ENCODE measurements at places on chromosomes 13 and 19.

- no peak for DNase-seq
These were observed 14.2 kb downstream of the HRC start for GRCh38 chr19:49140951-49141350.

GRCh38 chr19:21022996-21023395 lies 2.5 kb downstream of the ZNF430 start:
- no peak for DNase-seq

DNA sequence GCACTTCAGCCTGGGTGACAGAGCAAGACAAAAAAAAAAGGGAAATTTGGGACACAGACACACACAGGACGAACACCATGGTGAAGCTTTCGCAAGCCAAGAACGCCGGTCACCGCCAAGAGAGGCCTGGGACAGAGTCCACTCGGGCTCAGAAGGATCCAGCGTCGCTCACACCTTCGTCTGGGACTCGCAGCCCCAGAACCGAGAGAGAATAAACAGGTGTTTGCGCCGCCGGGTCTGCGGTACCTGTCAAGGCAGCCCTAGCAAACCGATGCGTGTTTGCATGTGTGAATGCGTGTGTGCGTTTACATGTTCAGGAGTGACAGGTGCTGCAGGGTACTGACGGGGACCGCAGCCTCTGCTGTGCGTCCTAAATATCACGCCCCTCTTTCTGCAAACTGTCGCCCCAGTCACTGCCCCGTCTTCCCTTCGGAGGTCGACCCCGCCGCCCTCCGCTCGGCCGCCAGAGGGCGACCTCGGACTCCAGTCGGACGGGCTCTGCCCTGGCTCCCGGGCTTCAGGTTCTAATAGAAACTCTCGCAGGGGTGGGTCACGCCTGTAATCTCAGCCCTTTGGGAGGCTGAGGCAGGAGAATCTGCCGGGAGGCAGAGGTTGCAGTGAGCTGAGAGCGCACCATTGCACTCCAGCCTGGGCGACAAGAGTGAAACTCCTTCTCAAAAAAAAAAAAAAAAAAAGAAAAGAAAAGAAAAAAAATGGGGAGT lies 11.8 kb upstream of the CSNK1G2 start:
- peak; percentile 74 for DNase-seq

GRCh38 chr13:110520431-110521295 lies 40.9 kb downstream of the RAB20 start:
- no peak for DNase-seq

GRCh38 chr19:6772028-6772865 lies at the start of gene VAV1:
Gene VAV1 (plus strand): TSS chr19:6772708. CDS start chr19:6772808, 100 bp downstream.
- peak; percentile 67 for DNase-seq

DNA sequence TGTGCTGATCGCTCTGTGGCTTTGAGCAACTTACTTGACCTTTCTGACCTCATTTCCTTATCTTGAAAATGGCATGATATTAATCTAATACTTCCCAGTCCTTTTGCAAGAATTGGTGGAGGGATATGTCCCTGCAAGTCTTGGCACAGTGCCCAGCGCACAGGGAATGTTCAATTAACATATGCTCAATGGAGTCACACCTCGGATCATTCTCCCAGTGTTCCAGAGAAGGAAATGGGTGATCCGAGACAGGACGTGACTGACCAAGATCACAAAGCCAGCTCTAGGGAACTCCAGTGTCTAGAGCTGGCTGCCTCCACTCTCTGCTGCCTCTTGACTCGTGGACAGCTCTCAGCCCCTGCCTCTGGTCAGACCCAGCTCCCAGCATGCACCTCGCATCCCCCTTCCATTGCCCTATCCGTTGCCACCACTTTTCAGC lies 3.6 kb downstream of the CDC42EP5 start:
- no peak for DNase-seq

DNA sequence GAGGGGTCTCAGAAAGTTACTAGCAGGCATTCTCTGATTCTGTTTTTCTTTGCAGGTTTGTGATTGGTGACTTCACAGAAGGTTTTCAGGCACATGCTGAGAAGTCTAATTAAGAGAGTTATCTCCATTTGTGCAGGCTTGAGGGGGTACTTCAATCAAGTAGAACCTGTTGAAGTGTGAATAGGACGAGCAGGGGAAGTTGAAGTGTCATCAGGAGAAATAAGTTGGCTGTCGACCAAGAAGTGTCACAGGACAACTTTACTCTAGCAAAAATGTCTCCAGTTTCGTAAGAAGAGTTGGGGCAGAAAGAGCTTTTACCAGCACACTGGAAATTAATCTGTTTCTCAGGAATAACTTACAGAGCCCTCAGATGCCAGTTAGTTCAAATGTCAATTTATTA lies 576.5 kb upstream of the SLITRK5 start:
- DNase-seq: no peak

DNA sequence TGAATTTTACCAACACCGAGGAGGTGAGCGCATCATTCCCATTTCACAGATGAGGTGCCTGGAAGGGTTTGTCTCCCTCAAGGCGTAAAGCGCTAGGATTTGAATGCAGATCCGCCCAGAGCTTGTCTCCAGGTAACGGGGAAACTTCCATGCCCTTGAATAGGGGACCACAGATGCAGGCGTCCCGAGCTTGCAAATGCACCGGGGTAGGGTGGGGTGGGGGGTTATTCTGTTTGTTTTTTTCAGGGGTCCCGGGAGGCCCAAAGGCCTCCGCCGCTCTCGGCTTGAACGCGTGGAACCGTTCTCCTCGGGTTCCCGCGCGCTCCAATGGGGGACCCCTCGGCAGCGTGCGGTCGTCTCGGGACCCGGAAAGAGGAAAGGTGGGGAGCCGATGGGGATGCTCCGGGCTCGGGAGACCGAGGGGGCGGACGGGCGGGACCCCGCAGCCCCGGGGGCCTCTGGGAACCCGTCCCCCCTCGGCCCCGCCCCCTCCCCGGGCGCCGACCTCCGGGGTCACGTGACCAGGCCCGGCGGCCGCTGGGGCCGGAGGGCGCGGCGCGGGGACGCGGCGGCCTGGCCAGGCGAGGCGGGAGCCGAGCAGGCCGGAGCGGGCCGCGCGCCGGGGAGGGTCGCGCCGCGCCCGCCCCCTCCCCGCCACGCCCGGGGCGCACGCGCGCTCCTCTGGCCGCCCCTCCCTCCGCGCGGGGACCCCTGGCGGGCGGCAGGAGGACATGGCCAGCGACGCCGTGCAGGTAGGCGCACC lies at the start of gene PKN1:
PKN1 (plus strand) TSS at position 516 of the 763 bp plus-strand sequence; CDS start at position 732, 216 bp downstream.
- peak; percentile 39 for DNase-seq

DNA sequence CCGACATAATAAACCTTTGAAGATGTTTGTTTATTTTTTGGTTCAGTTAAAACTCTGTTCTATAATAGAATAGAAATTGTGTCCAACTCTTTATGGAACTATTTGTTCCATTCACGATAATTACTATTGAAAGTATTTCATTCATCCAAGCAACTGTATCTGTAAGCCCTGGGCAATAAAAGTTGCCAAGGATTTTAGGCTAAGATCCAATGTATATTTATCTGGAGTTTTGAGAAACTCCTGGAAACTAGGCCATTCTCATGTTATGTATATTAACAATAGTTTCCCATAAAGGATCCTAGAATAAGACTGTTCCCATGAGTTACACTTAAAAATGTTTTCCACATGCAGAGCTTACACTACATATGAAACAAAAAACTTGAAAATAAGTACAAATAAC lies 261.6 kb downstream of the SLITRK6 start:
- no peak for DNase-seq

DNA sequence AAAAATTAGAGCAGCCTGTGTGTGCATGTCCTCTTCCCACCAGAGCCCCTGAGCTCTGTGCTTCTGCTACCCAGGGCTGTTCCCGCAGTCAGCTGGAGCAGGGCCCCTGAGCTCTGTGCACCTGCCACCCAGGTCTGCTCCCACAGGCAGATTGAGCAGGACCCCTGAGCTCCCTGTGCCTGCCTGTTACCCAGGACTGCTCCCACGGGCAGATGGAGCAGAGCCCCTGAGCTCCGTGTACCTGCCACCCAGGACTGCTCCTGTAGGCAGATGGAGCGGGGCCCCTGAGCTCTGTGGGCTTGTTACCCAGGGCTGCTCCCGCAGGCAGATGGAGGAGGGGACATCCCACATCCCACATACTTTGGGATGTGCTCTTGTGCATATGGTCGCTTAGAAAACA lies 186.8 kb upstream of the SOX1 start:
- DNase-seq: no peak

DNA sequence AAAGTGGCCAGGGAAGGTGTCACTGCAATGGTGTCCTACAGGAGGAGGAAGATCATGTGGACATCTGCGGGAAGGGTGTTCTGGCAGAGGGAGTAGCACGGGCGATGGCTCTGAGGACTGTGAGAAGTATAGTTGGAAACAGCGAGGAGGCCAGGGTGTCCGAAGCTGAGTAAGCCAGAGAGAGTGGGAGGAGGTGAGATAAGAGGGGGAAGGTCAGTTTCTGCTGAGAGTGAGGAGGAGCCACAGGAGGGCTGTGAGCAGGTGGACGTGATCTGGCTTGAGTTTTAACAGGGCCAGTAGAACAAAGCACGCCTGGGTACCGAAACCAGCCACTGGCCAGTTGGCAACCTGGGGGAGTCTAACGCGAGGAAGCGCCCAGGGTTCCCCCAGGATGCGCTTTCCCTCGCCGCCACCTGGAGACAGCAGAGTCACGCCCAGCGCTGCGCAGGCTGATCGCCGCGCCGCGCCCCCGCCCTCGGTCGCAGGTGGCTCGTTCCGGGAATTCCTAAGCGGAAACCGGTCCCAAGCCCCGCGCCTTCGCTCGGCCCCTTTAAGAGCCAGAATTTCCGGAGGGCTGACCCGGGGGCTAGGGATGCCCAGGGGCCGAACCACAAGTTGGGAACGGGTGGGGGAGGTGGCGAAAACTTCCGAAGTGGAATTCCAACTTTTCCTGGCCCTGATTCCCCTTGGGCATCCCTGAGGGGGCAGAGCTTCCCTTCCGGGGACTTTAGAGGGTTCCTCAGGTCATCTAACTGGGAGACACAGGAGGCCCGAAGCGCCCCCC lies 1.1 kb upstream of the LSR start:
- no peak for DNase-seq

GRCh38 chr13:26988059-26988769 lies 183.4 kb downstream of the USP12 start:
- no peak for DNase-seq

GRCh38 chr19:2032296-2032941 lies 16.9 kb upstream of the BTBD2 start:
- DNase-seq: no peak

- DNase-seq: no peak
These were observed 18.3 kb downstream of the KCNN1 start for GRCh38 chr19:17985037-17985818.

GRCh38 chr13:87666831-87667230 lies 4.3 kb upstream of the SLITRK5 start:
- DNase-seq: no peak

DNA sequence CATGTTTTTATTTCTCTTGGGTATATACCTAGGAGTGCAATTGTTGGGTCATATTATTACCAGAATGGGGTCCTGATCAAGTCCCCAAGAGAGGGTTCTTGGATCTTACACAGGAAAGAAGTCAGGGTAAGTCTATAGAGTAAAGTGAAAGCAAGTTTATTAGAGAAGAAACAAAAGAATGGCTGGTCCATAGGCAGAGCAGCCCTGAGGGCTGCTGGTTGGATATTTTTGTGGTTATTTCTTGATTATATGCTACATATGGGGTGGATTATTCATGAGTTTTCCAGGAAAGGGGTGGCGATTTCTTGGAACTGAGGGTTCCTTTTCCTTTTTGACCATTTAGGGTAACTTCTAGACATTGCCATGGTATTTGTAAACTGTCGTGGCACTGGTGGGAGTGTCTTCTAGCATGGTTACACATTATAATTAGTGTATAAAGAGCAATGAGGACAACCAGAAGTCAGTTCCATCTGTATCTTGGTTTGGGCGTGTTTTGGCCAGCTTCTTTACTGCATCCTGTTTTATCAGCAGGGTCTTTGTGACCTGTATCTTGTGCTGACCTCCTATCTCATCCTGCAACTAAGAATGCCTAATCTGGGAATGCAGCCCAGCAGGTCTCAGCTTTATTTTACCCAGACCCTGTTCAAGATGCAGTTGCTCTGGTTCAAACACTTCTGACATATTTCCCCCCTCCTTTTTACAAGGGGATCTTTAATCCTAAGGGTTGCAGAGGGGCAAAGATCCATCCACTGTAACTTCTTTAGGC lies 41.1 kb downstream of the CEACAM1 start:
- no peak for DNase-seq

- peak; percentile 62 for DNase-seq
These were observed 4.0 kb upstream of the GRIN3B start for GRCh38 chr19:996051-996838.

DNA sequence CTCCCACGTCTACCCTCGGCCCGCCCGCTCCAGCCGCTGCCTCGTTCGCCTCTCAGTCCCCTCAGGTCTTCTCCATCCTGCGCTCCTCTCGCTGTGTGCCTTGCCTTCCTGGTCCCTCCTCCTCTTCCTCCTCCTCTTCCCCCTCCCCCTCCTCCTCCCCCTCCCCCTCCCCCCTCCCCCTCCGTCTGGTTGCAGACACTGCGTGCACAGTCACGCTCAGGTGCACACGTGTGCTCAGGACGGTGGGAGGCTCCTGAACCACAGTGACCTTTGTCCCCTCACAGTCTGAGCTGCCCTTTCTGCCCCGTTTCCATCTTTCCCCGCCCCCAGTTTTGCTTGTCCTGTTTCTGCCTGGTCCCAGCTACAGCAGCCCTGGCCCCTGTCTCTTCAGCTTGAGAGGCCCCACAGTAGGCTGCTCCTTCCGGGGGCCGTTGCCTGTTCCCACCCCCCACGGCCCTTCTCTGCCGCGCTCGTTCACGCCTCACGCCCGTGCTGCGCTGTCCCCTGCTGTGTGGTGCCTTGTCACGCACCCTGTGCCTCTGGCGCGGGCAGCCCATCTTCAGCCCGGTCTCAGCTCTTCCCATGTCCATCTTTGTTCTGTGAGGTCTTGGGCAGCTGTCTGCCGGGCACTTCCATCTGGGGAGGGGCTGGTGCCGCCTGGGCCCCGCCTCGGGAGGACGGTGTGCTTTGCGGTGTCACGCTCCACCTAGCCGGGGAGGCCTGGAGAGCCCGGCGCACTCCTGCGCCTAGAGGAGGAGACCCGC lies 13.8 kb upstream of the RPS15 start:
- no peak for DNase-seq

- peak; percentile 70 for DNase-seq
These were observed 22.3 kb downstream of the IER2 start for GRCh38 chr19:13172346-13173138.

- no peak for DNase-seq
These were observed 123.1 kb upstream of the HTR2A start for GRCh38 chr13:47019977-47020376.

GRCh38 chr19:1311543-1312091 lies 25.9 kb downstream of the EFNA2 start:
- DNase-seq: no peak

Measured in activated T-helper 9 cell treated with anti-CD3 and anti-CD28 coated beads, Interleukin-2, amount 50 U/mL, for 16 hours (primary cell).